Esophagus muscularis mucosa (tissue), 4 donors: ENCODE measurements at places on chromosomes 5 and 9. TPM values are rescaled to one million over a fixed set of nuclear protein-coding genes. Genes with fewer than 3 reads are reported as not detected.

GRCh38 chr9:14380061-14380836 lies 66.3 kb upstream of the NFIB start:
- no peaks in the 10 kb centered on the region for H3K4me1 ChIP-seq
- no peak overlapping the region for H3K27ac ChIP-seq
- no peaks in the 10 kb centered on the region for H3K27me3 ChIP-seq
- no peak for DNase-seq
- no peak overlapping the region for H3K4me3 ChIP-seq
- H3K36me3 ChIP-seq, result no peaks in the 10 kb centered on the region

Gene TMC1
- not detected for total RNA-seq

- peaks cover 19% of the 10 kb centered on the region for H3K4me1 ChIP-seq
- H3K27ac ChIP-seq, result no peak overlapping the region
- H3K4me3 ChIP-seq, result no peak overlapping the region
- no peak for DNase-seq
- no peaks in the 10 kb centered on the region for H3K36me3 ChIP-seq
- H3K27me3 ChIP-seq, result no peaks in the 10 kb centered on the region
Measured at GRCh38 chr9:72858089-72858912, 94.6 kb downstream of the ALDH1A1 start.

- H3K27ac ChIP-seq, result no peak within 1 kb of the TSS
- H3K36me3 ChIP-seq, result peaks cover 10% of the 10 kb centered on the region
- peak within 1 kb of the TSS; percentile 26 for H3K4me3 ChIP-seq
- DNase-seq, result no peak
Measured at GRCh38 chr9:136373300-136374182, at the start of gene CARD9. Gene CARD9, minus strand, starts transcription at chr9:136373669. Its CDS starts 1,591 bp downstream, at chr9:136372078.

DNA sequence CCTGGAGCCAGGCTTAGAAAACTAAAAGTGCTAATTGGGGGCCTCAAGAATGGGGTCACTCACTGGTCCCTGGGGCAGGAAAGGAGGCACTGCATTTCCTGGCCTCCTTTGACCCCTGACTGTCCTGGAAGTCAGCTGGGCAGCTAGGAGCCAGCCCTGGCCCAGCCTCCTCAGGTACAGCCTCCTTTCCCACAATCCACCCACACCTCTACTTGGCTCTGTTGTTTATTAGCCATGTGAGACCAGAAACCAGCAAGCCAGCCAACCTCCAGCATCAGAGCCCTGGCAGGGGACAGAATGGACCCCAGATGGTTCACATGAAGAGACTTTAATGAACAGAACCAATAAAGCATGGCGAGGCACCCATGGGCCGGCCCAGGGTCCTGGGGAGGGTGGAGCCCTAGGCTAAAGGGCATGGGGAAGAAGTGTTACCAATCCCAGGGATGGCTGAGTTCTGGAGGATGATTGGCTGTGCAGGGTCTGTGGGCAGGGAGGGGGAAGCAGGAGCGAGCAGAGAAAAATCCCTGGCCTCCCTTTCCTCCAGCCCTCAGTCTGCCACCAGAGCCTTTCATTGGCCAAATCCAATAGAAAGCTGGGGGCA lies 55.3 kb upstream of the ANGPTL2 start:
- H3K27ac ChIP-seq, result no peak overlapping the region
- H3K4me1 ChIP-seq, result peaks cover 13% of the 10 kb centered on the region
- no peak for DNase-seq
- no peak overlapping the region for H3K4me3 ChIP-seq

Gene NNT
- 71.5 TPM for total RNA-seq

Gene SIT1
- total RNA-seq, result 0.40 TPM

- DNase-seq, result no peak
- peaks cover 6% of the 10 kb centered on the region for H3K4me1 ChIP-seq
- H3K27ac ChIP-seq, result no peak overlapping the region
- no peaks in the 10 kb centered on the region for H3K36me3 ChIP-seq
- peaks cover 27% of the 10 kb centered on the region for H3K27me3 ChIP-seq
Measured at GRCh38 chr9:84138541-84138940, 157.9 kb downstream of the RMI1 start.

Gene HCN1
- 0.66 TPM for total RNA-seq

DNA sequence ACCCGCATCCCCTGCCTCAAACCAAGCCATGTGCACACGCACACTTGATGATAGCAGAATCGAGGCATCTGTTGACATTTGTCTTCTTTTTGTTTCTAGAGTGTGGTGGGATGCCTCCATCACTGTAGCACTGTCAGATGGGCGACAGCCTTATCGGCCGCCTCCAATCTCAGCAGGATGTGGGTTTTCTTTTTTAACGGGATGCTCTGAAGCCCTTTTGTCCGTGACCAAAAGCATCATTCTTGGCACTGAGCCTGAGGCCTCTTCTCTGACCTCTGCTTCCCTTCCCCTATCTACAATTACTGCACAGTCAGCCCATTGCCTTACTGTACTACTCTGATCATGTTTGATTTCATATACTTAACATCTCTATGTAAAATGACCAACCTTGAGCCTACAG lies 78.3 kb downstream of the LMNB1 start:
- H3K4me1 ChIP-seq, result peaks cover 31% of the 10 kb centered on the region
- no peaks in the 10 kb centered on the region for H3K27me3 ChIP-seq
- no peaks in the 10 kb centered on the region for H3K36me3 ChIP-seq
- DNase-seq, result peak; percentile 57
- H3K27ac ChIP-seq, result no peak overlapping the region

- no peak overlapping the region for H3K4me3 ChIP-seq
- no peaks in the 10 kb centered on the region for H3K27me3 ChIP-seq
- H3K4me1 ChIP-seq, result peaks cover 27% of the 10 kb centered on the region
- H3K27ac ChIP-seq, result no peak overlapping the region
Measured at GRCh38 chr9:110078604-110079003, 129.4 kb downstream of the C9orf152 start.

Gene OR13C8
- not detected for total RNA-seq

Gene PCDHGA1
- 0.69 TPM for total RNA-seq

Gene TMEM252
- total RNA-seq, result not detected

GRCh38 chr5:83991566-83992224 lies 271.0 kb upstream of the HAPLN1 start:
- H3K36me3 ChIP-seq, result no peaks in the 10 kb centered on the region
- no peaks in the 10 kb centered on the region for H3K4me1 ChIP-seq
- no peak overlapping the region for H3K4me3 ChIP-seq

GRCh38 chr5:28576022-28576421 lies 1537.6 kb upstream of the CDH9 start:
- no peaks in the 10 kb centered on the region for H3K36me3 ChIP-seq
- H3K4me3 ChIP-seq, result no peak overlapping the region
- DNase-seq, result no peak
- no peaks in the 10 kb centered on the region for H3K27me3 ChIP-seq
- H3K4me1 ChIP-seq, result no peaks in the 10 kb centered on the region
- H3K27ac ChIP-seq, result no peak overlapping the region

DNA sequence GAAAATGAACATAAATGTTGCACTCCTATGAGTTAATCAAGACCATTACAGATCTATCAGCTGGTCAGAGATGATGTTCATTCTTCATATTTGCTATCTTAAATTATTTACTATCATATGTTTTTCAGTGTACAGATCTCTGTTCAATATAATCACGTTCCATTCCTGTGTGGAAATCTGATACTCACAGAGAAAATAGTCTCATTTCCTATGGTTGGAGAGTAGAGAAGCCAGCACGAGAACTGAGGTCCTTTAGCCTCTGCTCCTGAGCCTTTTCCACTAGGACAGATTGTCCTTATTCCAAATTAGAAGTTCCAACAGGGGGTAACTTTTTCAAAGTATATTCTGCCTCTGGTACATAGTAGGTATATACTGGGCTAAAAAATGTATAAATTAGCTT lies 29.2 kb downstream of the UGCG start:
- H3K4me3 ChIP-seq, result no peak overlapping the region
- peaks cover 9% of the 10 kb centered on the region for H3K4me1 ChIP-seq
- no peak overlapping the region for H3K27ac ChIP-seq
- no peaks in the 10 kb centered on the region for H3K27me3 ChIP-seq

DNA sequence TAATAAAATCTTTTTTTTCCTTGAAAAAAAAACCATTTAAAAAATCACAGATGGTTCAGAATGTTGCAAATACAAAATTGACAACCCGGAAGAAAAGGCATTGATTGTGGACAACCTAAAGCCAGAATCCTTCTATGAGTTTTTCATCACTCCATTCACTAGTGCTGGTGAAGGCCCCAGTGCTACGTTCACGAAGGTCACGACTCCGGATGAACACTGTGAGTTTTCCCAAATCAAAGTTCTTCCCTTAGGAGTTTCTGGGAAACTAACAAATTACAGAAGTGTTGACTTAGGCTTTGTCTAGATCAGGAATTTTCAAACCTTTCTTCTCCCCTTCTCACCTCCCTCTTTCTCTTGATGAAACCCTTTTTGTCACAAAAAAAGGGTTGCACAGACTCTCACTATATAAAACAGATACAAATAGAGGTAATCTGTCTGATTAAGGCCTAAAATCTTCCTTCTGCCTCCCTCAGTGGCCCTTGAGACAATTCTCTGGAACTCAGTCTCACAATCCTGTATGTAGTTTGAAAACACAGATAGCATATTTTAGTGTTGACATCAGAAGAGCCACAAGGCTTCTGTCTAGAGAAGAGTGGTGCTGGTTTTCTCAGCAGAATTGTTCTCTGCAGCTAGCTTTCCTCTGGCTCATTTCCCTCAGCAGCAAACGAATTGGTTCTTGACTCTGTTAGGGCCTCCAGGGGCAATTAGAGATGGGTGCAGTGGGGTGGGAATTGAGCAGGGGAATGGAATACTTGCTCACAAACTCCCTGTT lies 79.5 kb downstream of the OSMR start:
- no peak overlapping the region for H3K27ac ChIP-seq
- H3K4me3 ChIP-seq, result no peak overlapping the region
- DNase-seq, result no peak
- peaks cover 19% of the 10 kb centered on the region for H3K4me1 ChIP-seq
- no peaks in the 10 kb centered on the region for H3K27me3 ChIP-seq

- H3K36me3 ChIP-seq, result no peaks in the 10 kb centered on the region
- no peak overlapping the region for H3K27ac ChIP-seq
- no peaks in the 10 kb centered on the region for H3K27me3 ChIP-seq
Measured at GRCh38 chr9:39588500-39589137, 233.2 kb downstream of the SPATA31A1 start.

Gene MCTP1
- total RNA-seq, result 18.1 TPM

Gene NR2F1-AS1
- total RNA-seq, result 8.6 TPM

GRCh38 chr5:167721926-167722440 lies 569.5 kb upstream of the WWC1 start:
- no peaks in the 10 kb centered on the region for H3K36me3 ChIP-seq
- H3K4me1 ChIP-seq, result no peaks in the 10 kb centered on the region
- no peaks in the 10 kb centered on the region for H3K27me3 ChIP-seq
- no peak for DNase-seq

DNA sequence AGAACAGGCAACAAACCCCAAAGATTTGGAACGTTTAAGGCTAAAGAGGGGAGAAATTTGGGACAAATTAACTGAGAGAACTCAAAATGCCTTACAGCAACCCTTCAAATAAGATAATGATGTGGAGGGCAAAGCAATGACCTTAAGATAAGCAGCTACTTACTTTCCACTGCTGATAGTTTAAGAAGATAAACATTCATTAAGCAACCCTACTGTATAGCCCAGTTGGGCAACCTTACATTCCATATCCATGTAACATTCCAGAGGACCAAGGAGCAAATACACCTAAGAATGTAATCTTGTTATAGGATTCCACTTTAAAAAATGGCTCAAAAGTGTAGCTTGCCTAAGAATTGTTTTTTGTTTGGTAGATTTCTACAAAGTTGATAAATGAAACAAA lies 14.8 kb downstream of the ETF1 start:
- no peaks in the 10 kb centered on the region for H3K27me3 ChIP-seq
- no peak overlapping the region for H3K4me3 ChIP-seq
- no peaks in the 10 kb centered on the region for H3K36me3 ChIP-seq
- H3K27ac ChIP-seq, result no peak overlapping the region

- no peak overlapping the region for H3K4me3 ChIP-seq
- no peaks in the 10 kb centered on the region for H3K27me3 ChIP-seq
- H3K4me1 ChIP-seq, result no peaks in the 10 kb centered on the region
- DNase-seq, result no peak
- no peak overlapping the region for H3K27ac ChIP-seq
- H3K36me3 ChIP-seq, result no peaks in the 10 kb centered on the region
Measured at GRCh38 chr5:61119066-61119465, 43.2 kb downstream of the SMIM15 start.

Gene NME5
- total RNA-seq, result 2.0 TPM

Gene SV2C
- total RNA-seq, result 0.23 TPM

DNA sequence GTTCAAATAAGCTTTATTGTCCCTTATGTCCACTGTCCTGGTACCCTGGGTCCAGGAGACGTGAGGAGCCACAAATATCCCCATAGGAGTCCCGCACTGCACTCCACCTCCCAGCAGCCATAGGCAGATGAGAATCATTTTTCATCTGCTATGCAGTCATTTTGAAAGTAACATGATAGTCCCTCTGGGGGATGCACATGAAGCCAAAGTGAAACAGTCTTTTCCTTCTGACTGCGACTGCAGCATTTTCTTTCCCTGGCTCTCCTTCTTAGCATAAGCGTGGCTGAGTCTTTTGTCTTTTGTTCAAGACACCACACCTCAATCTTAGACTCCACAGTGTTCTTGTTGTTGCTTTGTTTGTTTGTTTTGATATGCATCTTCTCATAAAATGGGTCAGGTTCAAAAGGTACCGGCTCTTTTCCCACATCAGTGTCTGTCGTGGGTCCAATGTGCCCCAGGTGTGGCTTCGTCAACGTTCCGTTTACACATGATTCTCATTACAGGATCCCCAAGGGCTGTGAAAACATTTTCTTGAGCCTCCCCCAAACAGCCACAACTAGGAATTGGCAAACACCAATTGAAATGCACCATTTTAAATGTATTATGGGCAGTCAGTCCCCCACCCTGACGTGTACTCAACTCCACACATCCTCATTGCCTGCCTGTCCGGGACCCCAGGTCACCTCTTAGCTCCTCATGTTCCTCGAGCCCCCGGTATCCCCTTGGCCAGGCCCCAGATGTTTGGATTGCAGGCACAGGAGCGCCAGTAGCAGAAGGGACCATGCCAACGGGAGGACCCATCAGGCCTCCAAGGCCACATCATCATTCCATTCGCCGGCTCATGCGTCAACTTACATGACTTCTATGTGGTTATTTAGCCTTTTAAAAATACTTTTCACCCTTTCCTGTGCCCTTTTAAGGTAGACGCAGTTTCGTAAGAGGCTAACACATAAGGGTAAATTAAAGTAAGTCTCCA lies 237.8 kb upstream of the DAPK1 start:
- H3K27me3 ChIP-seq, result no peaks in the 10 kb centered on the region
- H3K4me1 ChIP-seq, result no peaks in the 10 kb centered on the region
- no peak for DNase-seq
- no peak overlapping the region for H3K27ac ChIP-seq
- no peaks in the 10 kb centered on the region for H3K36me3 ChIP-seq
